Left ventricle myocardium inferior (tissue), 1 donor: ENCODE measurements at places on chromosomes 4 and X. TPM values are rescaled to one million over a fixed set of nuclear protein-coding genes. Genes with fewer than 3 reads are reported as not detected.

DNA sequence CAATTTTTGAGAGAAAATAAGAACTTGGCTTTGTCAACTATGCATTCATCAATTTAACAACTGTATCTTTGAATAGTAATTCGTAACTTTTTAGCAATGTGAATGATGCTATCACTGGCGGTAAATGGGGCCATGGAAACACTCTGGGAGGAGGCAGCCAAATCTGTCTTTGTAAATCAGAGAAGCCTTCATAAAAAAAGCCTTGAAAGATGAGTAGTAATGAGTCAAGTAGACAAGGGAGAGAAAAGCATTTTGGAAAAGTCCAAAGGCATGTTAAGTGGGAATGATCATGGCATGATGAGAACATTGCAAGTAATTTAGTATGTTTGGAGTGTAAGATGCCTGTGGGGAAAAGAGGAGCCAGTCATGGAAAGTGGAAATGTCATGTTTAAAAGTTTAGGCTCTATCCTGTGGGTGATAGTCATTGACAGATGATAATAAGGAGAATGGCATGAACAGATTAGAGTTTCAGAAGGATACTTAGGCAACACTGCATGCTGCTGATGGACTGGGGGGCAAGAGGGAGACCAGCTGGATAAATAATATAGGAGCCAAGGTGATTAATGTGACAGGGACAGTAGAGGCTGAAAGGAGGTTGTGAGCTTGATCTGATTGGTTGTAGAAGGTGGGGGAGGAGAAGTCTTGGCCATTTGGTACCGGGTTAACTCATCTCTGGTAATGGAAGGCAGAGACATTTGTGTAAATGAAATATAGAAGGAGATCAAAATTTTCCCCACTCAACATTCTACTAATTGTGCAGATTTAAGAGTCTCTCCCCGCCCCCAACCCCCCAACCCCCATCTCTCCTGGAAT, 16.3 kb downstream of the SPRY1 start:
- H3K4me1 ChIP-seq = peaks cover 12% of the 10 kb centered on the region
- peak overlapping the region; percentile 21 for H3K27ac ChIP-seq
- H3K27me3 ChIP-seq = no peaks in the 10 kb centered on the region

- H3K36me3 ChIP-seq = peaks cover 16% of the 10 kb centered on the region
- DNase-seq = no peak
- H3K27me3 ChIP-seq = no peaks in the 10 kb centered on the region
- H3K4me3 ChIP-seq = no peak overlapping the region
- no peaks in the 10 kb centered on the region for H3K4me1 ChIP-seq
- no peak overlapping the region for H3K27ac ChIP-seq
These were observed 26.2 kb downstream of the LIN54 start for GRCh38 chr4:82984459-82984858.

POU3F4 gene
- total RNA-seq = not detected

EFNB1 gene
- total RNA-seq = 14.7 TPM

DNA sequence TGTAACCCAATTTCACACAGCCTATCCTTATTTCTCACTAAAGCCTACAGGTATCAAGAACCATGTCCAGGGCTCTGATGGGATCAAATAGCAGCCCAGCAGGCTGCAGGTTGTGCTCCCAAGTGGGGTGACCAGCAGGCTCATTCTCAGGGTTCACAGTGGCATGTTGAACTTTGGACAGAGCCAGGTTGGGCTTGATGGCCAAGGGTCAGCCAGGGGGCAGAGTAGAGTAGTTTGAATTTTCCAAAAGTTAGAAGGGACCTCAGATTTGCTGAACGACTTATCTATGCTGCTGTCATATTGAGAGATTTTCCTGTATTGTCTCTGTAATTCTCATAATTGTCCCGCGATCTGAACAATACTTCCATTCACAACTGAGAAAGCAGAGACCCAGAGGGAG, 310.8 kb upstream of the BOD1L1 start:
- no peak for DNase-seq
- no peaks in the 10 kb centered on the region for H3K27me3 ChIP-seq
- H3K27ac ChIP-seq = no peak overlapping the region
- no peaks in the 10 kb centered on the region for H3K36me3 ChIP-seq

- no peak overlapping the region for H3K4me3 ChIP-seq
- DNase-seq = peak; percentile 13
- peaks cover 72% of the 10 kb centered on the region for H3K27me3 ChIP-seq
- H3K27ac ChIP-seq = no peak overlapping the region
- no peaks in the 10 kb centered on the region for H3K36me3 ChIP-seq
These were observed 98.3 kb downstream of the HMX1 start for GRCh38 chr4:8773124-8773931.

SLC6A14 gene
- not detected for total RNA-seq

DNA sequence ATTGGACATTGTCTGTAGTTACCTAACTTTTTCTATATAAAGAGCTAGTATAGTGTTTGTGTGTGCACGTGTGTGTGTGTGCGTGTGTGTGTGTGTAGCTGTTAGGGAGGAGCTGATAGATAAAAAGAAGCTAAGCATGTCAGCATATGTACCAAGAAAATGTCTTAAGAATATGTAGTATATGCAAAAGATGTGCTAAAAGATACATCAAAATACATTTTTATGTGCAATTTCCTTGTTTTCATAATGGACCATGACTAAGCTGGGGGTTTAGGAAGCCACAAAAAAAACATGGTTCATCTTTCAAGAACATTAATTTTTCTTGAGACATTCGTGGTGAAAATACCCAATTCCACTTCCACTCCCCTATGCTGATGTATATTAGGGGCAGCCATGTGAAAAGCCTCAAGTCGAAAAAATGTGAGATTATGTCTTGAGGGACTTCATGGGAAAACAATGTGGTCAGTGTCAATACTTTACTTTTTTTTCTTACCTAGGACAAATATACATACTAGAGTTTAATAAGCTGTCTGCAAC, 1599.7 kb downstream of the ARAP2 start:
- no peaks in the 10 kb centered on the region for H3K4me1 ChIP-seq
- no peaks in the 10 kb centered on the region for H3K27me3 ChIP-seq
- no peak overlapping the region for H3K4me3 ChIP-seq
- H3K27ac ChIP-seq = no peak overlapping the region
- no peak for DNase-seq

DNA sequence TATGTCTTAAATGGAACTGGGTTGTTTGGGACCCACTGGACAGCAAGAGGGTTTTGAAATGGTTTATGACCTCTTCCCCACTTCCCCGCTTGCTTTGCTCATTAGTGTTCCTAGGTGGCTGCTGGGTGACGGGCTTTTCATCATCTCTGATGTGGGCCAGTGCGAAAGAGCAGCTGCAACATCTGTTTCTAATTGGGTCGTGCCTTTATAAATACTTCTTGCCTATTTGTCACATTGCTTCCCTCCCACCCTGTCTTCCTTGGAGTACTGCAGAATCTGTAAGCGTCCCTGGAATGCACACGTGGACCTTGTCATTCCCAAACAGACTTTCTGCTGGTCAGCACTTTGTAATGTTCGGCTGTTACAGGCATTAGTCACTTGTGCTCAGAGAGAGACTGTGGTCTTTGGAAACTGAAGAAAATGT, 35.2 kb downstream of the SEPTIN11 start:
- peaks cover 82% of the 10 kb centered on the region for H3K4me1 ChIP-seq
- H3K27ac ChIP-seq = peak overlapping the region; percentile 66
- peaks cover 4% of the 10 kb centered on the region for H3K27me3 ChIP-seq
- peak; percentile 44 for DNase-seq

GRCh38 chr4:65021737-65022136, 612.5 kb upstream of the TECRL start:
- no peaks in the 10 kb centered on the region for H3K27me3 ChIP-seq
- no peak overlapping the region for H3K4me3 ChIP-seq

UGT2B17 gene
- not detected for total RNA-seq

GRCh38 chrX:14837155-14837554, 35.7 kb downstream of the FANCB start:
- H3K27ac ChIP-seq = no peak overlapping the region
- no peak overlapping the region for H3K4me3 ChIP-seq
- no peaks in the 10 kb centered on the region for H3K4me1 ChIP-seq

- H3K4me1 ChIP-seq = peaks cover 42% of the 10 kb centered on the region
- peak overlapping the region; percentile 39 for H3K27ac ChIP-seq
- H3K27me3 ChIP-seq = no peaks in the 10 kb centered on the region
- H3K36me3 ChIP-seq = no peaks in the 10 kb centered on the region
These were observed 155.3 kb upstream of the EDNRA start for GRCh38 chr4:147325571-147325981.

DNA sequence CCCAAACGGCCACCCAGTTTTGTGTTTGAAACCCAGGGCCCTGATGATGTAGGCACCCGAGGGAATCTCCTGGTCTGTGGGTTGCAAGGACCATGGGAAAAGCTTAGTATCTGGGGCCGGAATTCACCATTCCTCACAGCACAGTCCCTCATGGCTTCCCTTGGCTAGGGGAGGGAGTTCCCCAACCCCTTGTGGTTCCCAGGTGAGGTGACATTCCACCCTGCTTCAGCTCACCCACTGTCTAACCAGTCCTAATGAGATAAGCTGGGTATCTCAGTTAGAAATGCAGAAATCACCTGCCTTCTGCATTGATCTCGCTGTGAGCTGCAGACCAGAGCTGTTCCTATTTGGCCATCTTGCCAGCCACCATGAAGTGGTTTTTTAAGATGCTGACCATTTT, 84.0 kb downstream of the PRKG2 start:
- no peak overlapping the region for H3K4me3 ChIP-seq
- no peaks in the 10 kb centered on the region for H3K27me3 ChIP-seq
- no peak for DNase-seq
- no peaks in the 10 kb centered on the region for H3K36me3 ChIP-seq
- H3K27ac ChIP-seq = no peak overlapping the region
- H3K4me1 ChIP-seq = no peaks in the 10 kb centered on the region

GRCh38 chr4:40825014-40825838, 75.5 kb downstream of the NSUN7 start:
- no peak overlapping the region for H3K4me3 ChIP-seq
- DNase-seq = no peak
- H3K27ac ChIP-seq = no peak overlapping the region
- no peaks in the 10 kb centered on the region for H3K4me1 ChIP-seq
- H3K27me3 ChIP-seq = no peaks in the 10 kb centered on the region

GRCh38 chrX:26557691-26558321, 341.8 kb downstream of the MAGEB5 start:
- H3K4me1 ChIP-seq = no peaks in the 10 kb centered on the region
- H3K36me3 ChIP-seq = no peaks in the 10 kb centered on the region
- no peak overlapping the region for H3K4me3 ChIP-seq
- no peak overlapping the region for H3K27ac ChIP-seq

DNA sequence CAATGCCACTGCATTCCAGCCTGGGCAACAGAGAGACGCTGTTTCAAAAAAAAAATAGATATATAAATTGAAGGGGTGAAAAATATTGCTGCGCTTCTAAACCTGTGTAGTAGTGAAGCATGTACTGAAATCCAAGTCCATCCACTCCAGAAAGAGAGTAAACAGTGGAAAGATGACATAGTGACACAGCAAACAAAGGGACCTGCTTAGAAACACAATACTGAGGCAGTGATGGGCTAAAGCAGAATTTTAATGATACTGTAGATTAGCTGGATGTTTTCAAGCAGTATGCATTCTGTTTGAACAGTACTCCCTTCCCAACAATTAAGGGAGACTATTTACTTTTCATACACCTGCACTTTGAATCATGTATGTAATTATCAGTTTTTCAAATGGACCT, 42.5 kb downstream of the TFDP3 start:
- no peaks in the 10 kb centered on the region for H3K27me3 ChIP-seq
- H3K4me1 ChIP-seq = no peaks in the 10 kb centered on the region
- H3K27ac ChIP-seq = no peak overlapping the region
- H3K36me3 ChIP-seq = no peaks in the 10 kb centered on the region
- DNase-seq = no peak

GRCh38 chr4:100539706-100540105, 21.9 kb upstream of the EMCN start:
- H3K4me1 ChIP-seq = no peaks in the 10 kb centered on the region
- no peaks in the 10 kb centered on the region for H3K27me3 ChIP-seq
- H3K4me3 ChIP-seq = no peak overlapping the region
- no peaks in the 10 kb centered on the region for H3K36me3 ChIP-seq
- no peak overlapping the region for H3K27ac ChIP-seq

- no peak for DNase-seq
- H3K4me3 ChIP-seq = no peak overlapping the region
- no peaks in the 10 kb centered on the region for H3K27me3 ChIP-seq
- no peaks in the 10 kb centered on the region for H3K36me3 ChIP-seq
- peaks cover 25% of the 10 kb centered on the region for H3K4me1 ChIP-seq
- peak overlapping the region; percentile 76 for H3K27ac ChIP-seq
These were observed 7.5 kb upstream of the HAUS7 start for GRCh38 chrX:153477901-153478300.

SERPINA7 gene
- not detected for total RNA-seq

- no peaks in the 10 kb centered on the region for H3K4me1 ChIP-seq
- H3K4me3 ChIP-seq = no peak overlapping the region
- no peaks in the 10 kb centered on the region for H3K27me3 ChIP-seq
- no peak overlapping the region for H3K27ac ChIP-seq
- DNase-seq = no peak
These were observed 85.9 kb upstream of the FAM47A start for GRCh38 chrX:34218063-34218462.

ACOX3 gene
- 22.0 TPM for total RNA-seq

BRS3 gene
- total RNA-seq = not detected

DNA sequence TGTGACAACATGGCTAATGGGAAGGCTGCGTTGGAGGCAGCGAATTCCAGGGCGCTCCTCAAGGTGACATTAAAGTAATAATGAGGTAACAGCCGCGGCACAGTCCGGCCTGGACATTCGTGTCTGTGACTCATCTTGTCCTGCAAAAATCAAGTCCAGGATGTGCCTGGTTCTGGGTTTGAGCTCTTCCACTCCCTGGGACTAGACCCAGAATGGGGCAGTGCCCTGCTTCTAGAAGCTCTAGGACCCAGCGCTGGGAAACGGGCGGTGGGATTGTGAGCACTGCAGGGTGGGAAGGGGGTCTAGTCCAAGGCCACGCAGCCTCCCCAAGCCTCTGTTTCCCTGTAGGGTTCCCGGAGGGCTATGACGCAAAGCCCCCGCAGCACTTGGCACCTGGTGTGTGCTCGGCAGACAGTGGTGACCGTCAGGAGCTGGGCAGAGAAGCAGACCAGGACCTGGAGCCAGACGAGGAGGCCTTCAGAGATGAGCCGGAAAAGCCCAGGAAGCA, 34.9 kb downstream of the HMX1 start:
- peaks cover 96% of the 10 kb centered on the region for H3K27me3 ChIP-seq
- H3K4me1 ChIP-seq = no peaks in the 10 kb centered on the region
- H3K36me3 ChIP-seq = no peaks in the 10 kb centered on the region
- DNase-seq = no peak

- H3K27me3 ChIP-seq = peaks cover 5% of the 10 kb centered on the region
- H3K4me3 ChIP-seq = no peak overlapping the region
- no peaks in the 10 kb centered on the region for H3K4me1 ChIP-seq
- no peak overlapping the region for H3K27ac ChIP-seq
- no peaks in the 10 kb centered on the region for H3K36me3 ChIP-seq
These were observed 2.7 kb downstream of the DCX start for GRCh38 chrX:111409326-111409725.

GRCh38 chr4:40055511-40055862, 1.2 kb upstream of the N4BP2 start:
- peak overlapping the region; percentile 96 for H3K4me3 ChIP-seq
- peak overlapping the region; percentile 100 for H3K27ac ChIP-seq
- no peaks in the 10 kb centered on the region for H3K36me3 ChIP-seq
- DNase-seq = no peak
- H3K27me3 ChIP-seq = no peaks in the 10 kb centered on the region
- H3K4me1 ChIP-seq = peaks cover 37% of the 10 kb centered on the region

HSFX4 gene
- total RNA-seq = not detected

ATOH1 gene
- not detected for total RNA-seq
